Tibial nerve (tissue), 4 donors: ENCODE measurements at places on chromosomes 4 and X. TPM values are rescaled to one million over a fixed set of nuclear protein-coding genes. Genes with fewer than 3 reads are reported as not detected.

Gene OPN1MW
- total RNA-seq: not detected

DNA sequence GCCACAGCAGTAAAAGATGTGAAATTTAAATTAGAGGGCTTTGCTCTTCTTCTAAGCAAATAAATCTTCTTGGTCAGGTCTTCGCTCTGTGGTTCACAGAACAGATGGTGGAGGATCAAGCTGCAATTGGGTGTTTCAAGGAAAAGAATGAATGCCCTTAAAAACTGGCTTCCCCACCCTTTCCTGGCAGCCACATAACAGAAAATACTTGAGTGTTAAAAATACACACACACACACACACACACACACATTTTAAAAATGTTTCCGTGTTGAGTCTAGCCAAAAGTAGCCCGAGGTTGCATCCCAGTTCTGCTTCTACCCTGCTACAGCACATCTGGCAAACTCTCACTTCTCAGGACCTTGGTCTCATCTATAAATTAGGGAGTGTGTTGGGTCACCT lies 56.7 kb upstream of the FGFBP2 start:
- no peaks in the 10 kb centered on the region for H3K27me3 ChIP-seq
- no peaks in the 10 kb centered on the region for H3K4me1 ChIP-seq
- H3K4me3 ChIP-seq: no peak overlapping the region
- DNase-seq: no peak
- H3K36me3 ChIP-seq: no peaks in the 10 kb centered on the region

Gene POU3F4
- not detected for total RNA-seq

DNA sequence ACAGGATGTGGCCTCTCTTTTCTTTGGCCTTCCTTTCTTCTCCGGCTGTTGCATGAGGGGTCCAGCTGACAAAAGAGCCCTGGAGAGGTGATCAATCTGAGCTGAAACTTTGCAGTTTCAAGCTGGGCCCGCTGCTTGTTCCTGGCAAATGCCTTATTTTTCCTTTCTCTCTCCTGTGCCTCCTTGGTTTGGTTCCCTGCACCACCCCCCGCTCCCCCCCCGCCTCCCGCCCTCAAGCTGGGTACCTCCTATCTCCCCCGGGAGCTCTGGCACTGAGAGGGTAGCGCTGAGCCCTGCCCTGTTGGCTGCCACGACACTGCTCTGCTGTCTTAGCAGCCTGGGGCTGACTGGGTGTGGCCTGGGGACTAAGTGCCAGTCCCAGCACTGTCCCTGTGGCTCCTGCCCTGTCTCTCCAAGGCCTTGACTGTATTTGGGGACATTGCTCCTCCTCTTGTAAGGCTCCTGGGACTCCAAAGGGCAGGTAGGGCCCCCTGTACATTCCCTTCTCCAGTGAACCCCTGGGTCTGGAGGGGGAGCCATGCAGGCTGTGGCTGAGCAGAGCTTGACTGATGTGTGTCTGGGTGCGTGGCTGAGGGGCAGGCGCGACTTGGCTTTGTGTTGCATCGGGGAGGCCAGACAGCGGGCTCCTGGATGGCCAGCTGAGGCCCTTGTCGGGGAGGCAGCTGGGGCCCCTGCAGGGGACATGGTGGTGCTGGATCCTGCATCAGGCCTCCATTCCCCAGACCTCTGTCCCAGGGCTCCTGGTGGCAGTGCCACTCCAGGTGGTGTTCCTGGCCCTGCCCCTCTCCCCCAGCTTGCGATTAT lies 1.1 kb downstream of the PLXNA3 start:
- peaks cover 8% of the 10 kb centered on the region for H3K4me1 ChIP-seq
- H3K36me3 ChIP-seq: no peaks in the 10 kb centered on the region
- no peaks in the 10 kb centered on the region for H3K27me3 ChIP-seq
- DNase-seq: no peak
- peak overlapping the region; percentile 45 for H3K27ac ChIP-seq

Gene ODAPH
- total RNA-seq: not detected

DNA sequence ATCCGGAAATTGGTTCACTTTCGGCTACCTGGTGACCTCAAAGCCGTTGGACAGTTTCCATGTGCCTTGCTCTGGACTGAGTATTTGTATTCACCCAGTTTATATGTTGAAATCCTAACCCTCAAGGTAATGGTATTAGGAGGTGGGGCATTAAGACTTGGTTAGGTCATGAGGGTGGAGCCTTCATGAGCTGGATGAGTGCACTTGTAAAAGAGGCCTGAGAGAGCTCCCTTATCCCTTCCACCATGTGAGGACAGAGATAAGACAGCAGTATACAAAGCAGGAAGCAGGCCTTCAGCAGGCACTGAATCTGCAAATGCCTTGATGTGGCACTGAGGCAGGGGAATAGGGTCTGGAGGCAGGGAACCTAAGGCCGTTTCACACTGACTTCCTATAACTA lies 5.3 kb upstream of the OPHN1 start:
- DNase-seq: no peak
- H3K4me3 ChIP-seq: no peak overlapping the region
- peaks cover 5% of the 10 kb centered on the region for H3K4me1 ChIP-seq
- H3K36me3 ChIP-seq: no peaks in the 10 kb centered on the region
- H3K27ac ChIP-seq: no peak overlapping the region
- H3K27me3 ChIP-seq: no peaks in the 10 kb centered on the region

DNA sequence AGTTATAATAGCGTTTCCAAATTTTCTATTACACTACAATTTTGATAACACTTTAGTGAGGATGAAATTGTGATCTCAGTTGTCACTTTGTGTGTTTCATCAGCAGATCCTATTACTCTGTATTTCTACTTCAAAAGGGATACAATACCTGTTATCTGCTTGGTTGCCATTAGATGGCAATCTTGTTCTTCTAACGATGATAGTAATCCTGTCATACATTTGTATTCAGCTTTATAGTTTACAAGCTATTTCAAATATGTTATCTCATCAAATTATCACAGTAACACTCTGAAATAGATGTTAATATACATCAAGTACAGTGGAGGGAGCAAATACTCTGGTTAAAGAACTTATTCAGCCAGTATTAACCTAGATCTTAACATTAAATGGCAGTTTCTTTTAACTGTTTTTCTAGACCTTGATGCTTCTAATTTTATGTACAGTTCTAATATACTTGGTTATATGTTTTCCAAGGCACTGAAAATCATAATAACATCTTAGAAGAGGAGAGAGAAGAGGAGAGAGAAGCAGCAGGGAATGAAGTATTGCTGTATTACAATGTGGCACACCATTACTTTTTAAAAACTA lies 292.0 kb downstream of the CCSER1 start:
- no peak overlapping the region for H3K4me3 ChIP-seq
- no peaks in the 10 kb centered on the region for H3K4me1 ChIP-seq
- DNase-seq: no peak
- H3K27ac ChIP-seq: no peak overlapping the region
- H3K27me3 ChIP-seq: no peaks in the 10 kb centered on the region

DNA sequence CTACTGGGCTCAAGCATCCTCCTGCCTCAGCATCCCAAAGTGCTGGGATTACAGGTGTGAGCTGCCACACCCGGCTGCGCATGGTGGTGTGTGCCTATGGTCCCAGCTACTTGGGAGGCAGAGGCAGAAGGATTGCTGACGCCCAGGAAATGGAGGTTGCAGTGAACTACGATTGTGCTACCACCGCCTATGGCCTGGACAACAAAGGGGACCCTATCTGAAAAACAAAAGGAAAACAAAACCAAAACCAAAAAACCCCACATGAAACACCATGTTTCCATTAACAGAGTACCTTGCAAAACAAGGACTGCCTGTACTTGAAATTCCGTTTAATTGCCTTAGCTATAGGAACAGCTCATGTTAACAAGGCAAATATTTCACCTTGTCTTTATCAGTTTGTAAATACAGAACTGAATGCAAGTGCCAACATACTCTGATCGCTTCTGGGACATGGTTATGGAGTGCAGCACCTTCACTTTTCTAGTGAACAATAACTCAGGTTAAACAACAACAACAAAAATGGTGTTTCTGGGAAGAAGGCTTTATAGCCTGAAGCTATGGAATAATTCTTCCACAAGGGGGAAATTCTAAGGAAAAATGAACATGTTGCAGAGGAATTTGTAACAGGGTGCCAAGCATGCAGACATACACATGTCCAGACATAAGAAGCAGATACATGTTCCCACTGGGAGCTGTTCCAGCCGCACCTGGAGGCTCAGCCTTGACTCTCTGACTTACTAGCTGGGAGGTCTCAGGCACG lies 73.2 kb upstream of the STS start:
- no peaks in the 10 kb centered on the region for H3K27me3 ChIP-seq
- H3K36me3 ChIP-seq: no peaks in the 10 kb centered on the region
- H3K4me1 ChIP-seq: no peaks in the 10 kb centered on the region
- no peak overlapping the region for H3K27ac ChIP-seq
- no peak for DNase-seq

GRCh38 chr4:125283707-125284279 lies 31.0 kb upstream of the FAT4 start:
- H3K4me1 ChIP-seq: no peaks in the 10 kb centered on the region
- H3K36me3 ChIP-seq: no peaks in the 10 kb centered on the region
- no peak overlapping the region for H3K4me3 ChIP-seq
- no peaks in the 10 kb centered on the region for H3K27me3 ChIP-seq
- DNase-seq: no peak

Gene SFRP2
- total RNA-seq: 38.0 TPM

Gene GBA3
- not detected for total RNA-seq

Gene CT45A3
- total RNA-seq: not detected

- no peaks in the 10 kb centered on the region for H3K4me1 ChIP-seq
- H3K36me3 ChIP-seq: peaks cover 95% of the 10 kb centered on the region
- H3K27me3 ChIP-seq: no peaks in the 10 kb centered on the region
- DNase-seq: no peak
These were observed 24.1 kb downstream of the OCIAD1 start for GRCh38 chr4:48854982-48855381.

Gene MCTS1
- total RNA-seq: 31.0 TPM

GRCh38 chrX:148979786-148980185 lies 479.4 kb downstream of the AFF2 start:
- H3K27ac ChIP-seq: no peak overlapping the region
- H3K4me3 ChIP-seq: no peak overlapping the region
- no peaks in the 10 kb centered on the region for H3K36me3 ChIP-seq
- no peaks in the 10 kb centered on the region for H3K27me3 ChIP-seq
- DNase-seq: no peak

DNA sequence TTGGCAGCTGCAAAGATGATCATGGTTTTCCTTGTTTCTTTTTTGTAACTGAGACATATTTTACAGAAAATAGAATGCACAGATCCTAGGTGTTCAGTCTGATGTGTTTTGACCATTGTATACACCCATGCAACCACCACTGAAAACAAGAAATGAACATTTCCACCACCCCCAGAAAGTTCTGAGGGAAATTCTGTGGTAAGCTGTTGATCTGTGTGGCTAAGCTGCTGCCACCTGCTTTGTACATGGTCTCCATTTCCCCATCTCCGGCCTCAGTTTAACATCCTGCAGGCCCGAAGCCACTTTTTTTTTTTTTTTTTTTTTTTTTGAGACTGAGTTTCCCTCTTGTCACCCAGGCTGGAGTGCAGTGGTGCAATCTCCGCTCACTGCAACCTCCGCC lies 65.3 kb downstream of the NYX start:
- no peaks in the 10 kb centered on the region for H3K27me3 ChIP-seq
- DNase-seq: no peak
- no peaks in the 10 kb centered on the region for H3K36me3 ChIP-seq
- no peaks in the 10 kb centered on the region for H3K4me1 ChIP-seq
- H3K4me3 ChIP-seq: no peak overlapping the region
- no peak overlapping the region for H3K27ac ChIP-seq

DNA sequence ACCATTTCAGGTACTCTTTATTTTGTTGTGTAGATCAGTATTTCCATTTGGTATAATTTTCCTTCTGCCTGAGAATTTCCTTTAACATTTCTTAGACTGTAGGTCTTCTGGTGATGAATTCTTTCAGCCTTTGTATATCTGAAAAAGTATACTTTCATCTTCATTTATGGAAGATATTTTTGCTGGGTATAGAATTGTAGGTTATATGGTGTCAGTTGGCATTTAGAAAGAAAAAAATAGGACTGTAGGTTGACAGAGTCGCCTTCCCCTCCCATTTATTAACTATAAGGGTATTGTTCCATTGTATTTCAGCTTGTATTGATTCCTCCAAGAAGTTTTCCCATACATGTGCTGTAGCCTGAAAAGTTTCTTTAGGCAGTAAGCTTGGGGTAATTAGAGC lies 71.9 kb downstream of the KDM6A start:
- no peak overlapping the region for H3K27ac ChIP-seq
- no peaks in the 10 kb centered on the region for H3K36me3 ChIP-seq
- H3K4me3 ChIP-seq: no peak overlapping the region
- H3K4me1 ChIP-seq: no peaks in the 10 kb centered on the region

- no peaks in the 10 kb centered on the region for H3K27me3 ChIP-seq
- peaks cover 37% of the 10 kb centered on the region for H3K36me3 ChIP-seq
- DNase-seq: no peak
These were observed 188.3 kb upstream of the NUDT6 start for GRCh38 chr4:123110685-123111084.

Gene ZRSR2
- total RNA-seq: 2.4 TPM

Gene ADGRG2
- total RNA-seq: 4.2 TPM

Gene IL2RG
- total RNA-seq: 5.4 TPM

DNA sequence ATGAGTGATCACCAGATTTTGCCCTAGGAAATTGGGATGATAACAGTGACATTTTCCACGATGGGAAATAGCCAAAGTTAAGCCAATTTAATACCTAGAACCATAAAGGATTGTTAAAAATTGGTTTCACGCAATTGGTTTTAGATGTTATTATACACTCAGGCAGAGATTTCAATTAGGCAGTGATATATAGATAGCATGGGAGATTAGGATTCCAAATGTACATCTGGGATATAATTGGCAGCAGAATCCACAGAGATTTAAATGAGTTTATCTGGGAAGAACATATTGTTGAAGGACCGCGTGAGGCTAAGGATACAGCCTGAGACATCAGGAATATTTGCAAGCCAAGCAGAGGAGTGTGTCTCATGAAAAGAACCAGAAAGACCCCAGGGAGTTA lies 351.6 kb downstream of the GPM6A start:
- DNase-seq: no peak
- no peak overlapping the region for H3K27ac ChIP-seq
- H3K36me3 ChIP-seq: no peaks in the 10 kb centered on the region

GRCh38 chrX:30309139-30309571 lies at the start of gene NR0B1:
Gene NR0B1, minus strand, starts transcription at chrX:30309390. Its CDS starts 27 bp downstream, at chrX:30309363.
- no peak within 1 kb of the TSS for H3K27ac ChIP-seq
- no peaks in the 10 kb centered on the region for H3K4me1 ChIP-seq
- no peak for DNase-seq
- H3K36me3 ChIP-seq: no peaks in the 10 kb centered on the region
- H3K4me3 ChIP-seq: peak within 1 kb of the TSS; percentile 37
- no peaks in the 10 kb centered on the region for H3K27me3 ChIP-seq

Gene WDR13
- total RNA-seq: 129 TPM
